Right hindlimb (tissue), 1 donor: ENCODE measurements at places on chromosomes 2 and 18.

DNA sequence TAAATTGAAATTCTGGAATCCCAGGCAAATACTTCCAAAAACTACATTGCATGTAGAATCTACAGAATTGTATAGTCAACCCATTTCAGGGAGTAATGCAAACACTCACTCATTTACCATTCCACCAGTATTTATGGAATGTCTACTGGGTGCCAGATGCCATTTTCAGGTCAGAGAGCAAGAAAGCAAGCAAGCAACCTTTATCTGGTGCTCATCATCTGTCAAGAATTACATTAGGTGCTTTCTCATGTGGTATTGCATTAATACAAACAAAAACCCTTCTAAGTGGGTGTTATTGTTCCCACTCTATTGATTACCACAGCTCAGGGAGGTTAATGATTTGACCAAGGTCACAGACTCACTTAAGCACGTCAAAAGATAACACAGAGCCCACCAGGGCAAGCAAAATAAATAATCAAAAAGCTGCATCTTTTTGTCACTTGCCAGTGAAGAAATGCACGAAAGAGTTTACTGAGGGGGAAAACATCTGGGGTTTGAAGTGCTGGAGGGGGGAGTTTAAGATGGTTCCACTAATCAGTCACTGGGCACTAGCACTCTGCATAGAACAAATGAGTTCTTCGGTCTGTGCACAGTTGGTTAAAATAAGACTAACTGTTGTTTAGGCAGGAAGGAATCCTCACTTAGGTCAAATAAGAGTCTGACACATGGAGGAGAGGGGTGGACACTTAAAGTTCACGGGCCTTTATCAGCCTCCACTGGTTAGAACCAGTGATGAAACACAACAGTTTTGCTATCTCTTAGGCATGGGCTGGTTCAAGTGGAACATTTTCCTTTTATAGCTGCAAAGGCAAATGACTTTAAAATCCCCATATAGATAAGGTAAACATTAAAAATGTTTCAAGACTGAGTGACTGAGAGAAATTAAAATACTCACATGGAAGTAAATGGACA, 208.8 kb downstream of the CDH2 start:
- DNase-seq = no peak

DNA sequence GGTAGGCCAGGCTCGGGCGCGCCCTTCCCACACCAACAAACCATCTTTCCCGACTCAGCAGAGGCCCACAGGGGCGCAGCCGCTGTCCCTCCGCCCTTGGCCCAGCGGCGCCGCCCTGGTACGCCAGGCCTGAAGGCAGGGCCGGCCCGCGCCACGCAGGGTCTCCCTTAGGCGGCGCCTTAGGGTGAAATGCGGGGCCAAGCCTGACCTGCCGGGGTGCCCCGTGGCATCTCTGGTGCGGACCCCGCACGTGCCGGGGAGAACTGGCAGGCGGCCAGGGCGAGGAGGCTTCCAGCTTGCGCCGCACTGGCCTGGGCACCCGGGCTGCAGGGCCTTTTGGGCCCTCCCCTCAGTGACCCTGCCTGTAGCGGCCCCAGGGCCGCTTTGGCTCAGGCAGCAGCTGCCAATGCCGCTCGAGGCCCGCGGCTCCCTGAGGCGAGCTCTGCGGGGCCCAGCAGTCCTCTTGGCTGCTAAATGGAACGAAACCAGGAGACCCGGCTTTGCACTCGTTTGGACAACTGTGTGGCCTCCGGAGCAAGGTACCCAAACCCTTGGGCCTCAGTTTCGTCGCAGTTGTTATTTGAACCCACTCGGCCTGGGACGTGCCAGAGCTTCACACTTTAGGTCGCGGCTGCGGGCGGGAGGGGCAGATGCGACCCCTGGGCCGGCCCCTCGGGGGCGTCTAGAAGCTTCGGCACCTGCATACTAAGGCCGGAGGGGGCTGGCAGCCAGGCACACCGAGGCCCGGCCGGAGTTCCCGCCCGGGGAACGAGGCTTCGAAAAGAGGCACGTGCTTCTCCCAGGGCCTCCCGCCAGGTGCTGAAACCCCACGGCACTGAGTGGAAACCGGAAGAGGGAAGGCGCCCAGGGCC, 8.5 kb downstream of the OTX1 start:
- DNase-seq = peak; percentile 61

- DNase-seq = peak; percentile 29
Observed at GRCh38 chr2:97747716-97748115, 34.3 kb downstream of the ZAP70 start.

- DNase-seq = no peak
Observed at GRCh38 chr2:79831961-79832360, 319.1 kb downstream of the CTNNA2 start.

- no peak for DNase-seq
Observed at GRCh38 chr2:165369131-165369897, 100.2 kb upstream of the CSRNP3 start.

DNA sequence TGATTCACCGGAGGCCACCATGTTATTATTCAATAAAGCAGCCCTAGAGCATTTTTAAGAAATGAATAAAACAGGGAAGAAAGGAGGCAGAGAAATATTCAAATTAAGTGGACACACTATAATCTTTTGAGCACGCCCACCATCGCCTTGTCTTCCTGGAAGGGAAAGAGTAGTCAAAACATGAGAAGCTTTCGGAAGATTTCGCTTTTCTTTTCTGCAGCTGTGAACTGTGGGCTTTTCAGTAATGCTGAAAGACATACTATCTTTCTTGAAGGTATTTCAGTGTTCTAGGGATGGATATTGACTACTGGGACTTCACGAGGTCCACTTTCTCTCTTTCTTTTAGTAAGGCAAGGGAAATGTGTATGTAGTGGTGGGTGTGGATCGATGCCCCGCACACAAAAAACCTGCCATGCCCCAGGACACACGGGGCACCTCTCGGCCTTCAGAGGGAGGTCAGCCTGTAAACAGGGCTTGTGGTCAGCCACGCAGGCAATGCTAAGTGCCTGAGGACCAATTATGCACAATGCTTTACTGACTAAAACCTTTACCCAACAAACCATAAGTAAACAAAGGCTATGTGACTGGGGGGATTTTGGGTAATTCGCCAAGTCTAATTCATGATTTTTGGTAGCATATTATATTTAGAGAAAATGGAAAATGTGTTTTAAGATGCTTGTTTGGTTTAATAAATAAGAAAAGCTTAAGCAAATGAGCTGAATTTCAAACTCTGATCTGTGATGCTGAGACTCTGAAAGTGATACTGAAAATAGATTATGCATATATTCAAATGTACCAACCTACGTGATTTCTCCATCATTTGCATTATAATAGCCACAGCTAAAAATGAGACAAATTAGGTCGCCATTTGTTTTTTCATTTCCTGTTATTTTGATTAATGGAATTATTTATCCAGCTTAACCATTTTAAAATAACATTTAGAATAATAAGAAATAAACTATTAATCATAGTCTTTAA, 130.5 kb downstream of the ZNF516 start:
- DNase-seq = no peak

- no peak for DNase-seq
Observed at GRCh38 chr2:241095594-241096290, 6.3 kb downstream of the MTERF4 start.

- DNase-seq = no peak
Observed at GRCh38 chr2:230650585-230651137, 62.0 kb upstream of the CAB39 start.

GRCh38 chr2:104863468-104864279, 9.8 kb downstream of the POU3F3 start:
- DNase-seq = no peak

DNA sequence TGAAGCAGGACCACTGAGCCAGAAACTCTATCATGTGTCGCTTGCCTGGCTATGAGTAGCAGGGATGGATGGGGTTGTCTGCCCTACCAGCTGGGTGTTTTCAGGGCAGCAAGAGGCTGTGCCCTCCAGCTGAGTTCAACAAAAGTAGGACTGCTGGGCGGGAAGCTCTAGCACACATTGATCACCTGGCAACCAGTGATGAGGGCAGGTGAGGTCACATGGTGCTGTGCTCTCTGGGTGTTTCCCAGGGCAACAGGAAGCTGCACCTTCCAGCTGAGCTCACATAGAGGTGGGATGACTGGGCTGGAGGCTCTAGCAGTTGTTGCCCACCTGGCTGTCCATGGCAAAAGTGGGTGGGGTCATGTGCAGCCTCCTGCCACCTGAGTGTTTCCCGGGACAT, 487.3 kb upstream of the VWC2L start:
- no peak for DNase-seq

- DNase-seq = no peak
Observed at GRCh38 chr2:174184915-174185314, 63.4 kb downstream of the OLA1 start.

DNA sequence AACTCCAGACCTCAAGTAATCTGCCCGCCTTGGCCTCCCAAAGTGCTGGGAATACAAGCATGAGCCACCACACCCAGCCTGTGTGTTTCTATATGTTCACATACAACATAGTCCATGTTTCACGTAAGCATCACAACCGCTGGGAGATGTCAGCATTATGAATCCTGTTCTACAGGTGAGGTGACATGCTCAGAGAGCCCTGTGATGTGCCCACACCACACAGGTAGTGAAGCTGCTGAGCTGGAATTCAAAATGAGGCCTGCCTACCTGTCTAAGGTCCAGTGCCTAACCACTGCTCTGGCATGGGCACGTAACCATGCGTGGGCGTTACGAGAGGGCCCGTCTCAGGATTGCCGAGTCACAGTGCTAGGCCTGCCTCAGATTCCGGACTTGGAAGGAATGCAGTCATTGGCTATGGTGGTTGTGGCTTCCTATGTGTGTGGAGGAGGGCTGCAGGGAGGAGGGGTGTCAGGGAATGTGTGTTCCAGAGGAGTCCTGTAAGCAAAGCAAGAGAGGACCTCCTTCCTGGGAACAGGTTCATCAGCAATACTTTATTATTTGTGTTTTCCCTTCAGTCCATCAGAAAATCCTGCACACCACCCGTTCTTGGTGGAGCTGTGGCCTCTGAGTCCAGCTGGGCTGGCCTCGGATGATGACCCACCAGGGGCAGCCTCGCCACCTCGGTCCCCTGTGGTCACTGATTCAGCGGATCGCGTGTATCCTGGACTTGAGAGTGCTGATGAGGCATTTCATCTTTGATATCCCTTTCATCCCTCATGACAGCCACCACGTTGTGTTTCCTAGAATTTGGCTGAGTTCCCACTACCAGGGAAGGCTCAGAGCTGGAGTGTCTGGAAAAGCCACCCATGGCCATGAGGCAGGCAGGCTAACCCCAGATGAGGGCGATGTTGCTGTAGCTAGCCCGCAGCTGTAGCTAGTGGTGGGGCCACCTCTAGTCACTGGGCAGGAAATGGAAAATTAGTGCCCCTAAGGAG, 31.1 kb downstream of the HK2 start:
- no peak for DNase-seq

GRCh38 chr2:169562519-169562918, 11.1 kb downstream of the FASTKD1 start:
- DNase-seq = no peak

GRCh38 chr2:231000211-231000904, 4.4 kb downstream of the SPATA3 start:
- no peak for DNase-seq

DNA sequence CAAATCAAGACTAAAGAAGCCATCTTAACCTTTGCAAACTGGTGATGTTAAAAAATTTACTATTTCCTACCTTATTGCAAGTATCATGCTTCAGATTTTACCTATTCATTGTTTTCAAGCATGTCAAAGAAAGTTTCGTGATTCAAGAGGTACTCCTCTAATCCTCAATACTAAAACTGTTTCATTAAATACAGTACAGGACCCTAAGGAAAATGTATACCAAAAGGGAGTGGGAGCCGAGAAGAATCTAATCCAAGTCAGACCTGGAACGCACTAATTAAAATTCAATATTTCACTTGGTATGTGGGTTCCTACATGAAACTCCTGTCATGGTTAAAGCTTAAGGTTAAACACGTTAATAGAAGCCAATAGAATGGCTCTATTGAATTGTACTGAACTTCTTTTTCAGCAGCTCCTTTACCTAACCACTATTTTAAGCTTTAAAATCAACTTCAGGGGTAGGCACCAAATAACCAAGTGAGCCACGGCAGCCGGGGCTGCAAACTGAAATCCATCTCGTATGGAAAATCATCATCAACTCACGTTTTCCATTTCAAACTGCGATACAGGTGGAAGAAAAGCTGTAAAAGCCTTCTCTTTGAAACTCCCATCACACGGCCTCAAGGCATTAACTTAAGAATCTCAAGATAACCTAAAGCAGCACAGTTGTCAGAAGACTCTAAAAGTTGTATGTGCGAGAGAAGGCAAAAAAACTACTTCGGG, 188.8 kb downstream of the ZEB2 start:
- DNase-seq = no peak

- DNase-seq = no peak
Observed at GRCh38 chr18:2338601-2339000, 232.7 kb downstream of the METTL4 start.

DNA sequence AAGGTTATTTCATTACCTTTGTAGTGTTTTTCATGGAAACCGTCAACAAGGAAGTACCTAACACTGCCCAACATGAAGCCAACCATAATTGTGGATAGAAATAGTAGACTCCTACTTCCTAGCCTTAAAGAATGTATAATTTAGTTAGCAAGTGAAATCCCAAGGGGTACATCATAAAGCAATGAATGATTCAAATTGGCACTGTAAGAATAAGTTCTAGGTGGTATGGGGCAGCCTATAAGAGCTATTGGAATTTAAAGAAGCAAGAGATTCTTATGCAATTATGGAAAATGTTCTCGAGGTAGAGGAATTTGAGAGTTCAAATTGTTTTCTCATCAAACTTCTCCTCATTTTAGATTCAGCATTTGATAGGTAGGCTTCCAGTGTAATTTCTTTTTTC, 157.9 kb downstream of the FMNL2 start:
- DNase-seq = no peak

GRCh38 chr2:233042549-233042948, 10.1 kb downstream of the NEU2 start:
- no peak for DNase-seq

GRCh38 chr18:75291460-75291859, 80.9 kb downstream of the TSHZ1 start:
- DNase-seq = no peak

- DNase-seq = no peak
Observed at GRCh38 chr2:17756668-17757067, 2.7 kb downstream of the GEN1 start.

- no peak for DNase-seq
Observed at GRCh38 chr18:6598657-6599056, 130.9 kb upstream of the ARHGAP28 start.

DNA sequence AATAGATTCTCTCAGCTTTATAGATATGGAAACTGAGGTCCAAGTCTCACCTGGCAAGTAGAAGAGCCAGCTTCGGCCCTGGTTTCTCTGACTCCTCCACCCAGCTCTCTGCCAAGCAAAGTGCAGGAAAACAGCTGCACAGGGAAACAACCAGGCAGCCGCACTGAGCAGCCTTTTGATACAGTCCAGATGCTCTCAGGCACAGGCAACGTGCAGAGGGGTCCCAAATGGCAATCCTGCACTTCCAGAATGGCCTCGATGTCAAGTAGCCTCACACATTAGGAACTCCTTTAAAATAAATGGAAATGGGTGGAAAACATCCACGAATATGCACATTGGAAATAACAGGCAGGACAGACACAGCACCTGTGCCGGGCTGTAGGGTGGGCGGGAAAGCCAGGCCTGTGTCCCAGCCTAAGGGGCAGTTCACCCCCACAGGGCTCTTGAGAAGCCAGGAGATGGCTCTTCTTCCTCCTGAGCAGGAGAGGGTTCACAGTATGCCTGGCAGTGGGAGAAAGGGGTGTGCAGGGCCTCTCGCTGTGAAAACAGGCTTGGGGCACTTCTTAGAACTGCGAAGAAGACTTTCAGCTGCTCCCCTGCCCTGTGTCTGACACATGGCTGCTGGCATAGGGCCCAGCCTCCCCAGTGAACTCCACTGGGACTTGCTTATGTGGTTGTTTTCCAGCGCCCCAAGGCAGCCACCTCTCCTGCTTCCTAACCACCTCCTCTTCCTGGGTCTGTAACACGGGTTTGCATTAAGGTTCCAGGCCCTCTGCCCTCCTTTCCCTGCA, 63.9 kb upstream of the TUBA3E start:
- DNase-seq = no peak
